Osteocyte (in vitro differentiated cells): ENCODE measurements at places on chromosomes 4 and X. TPM values are rescaled to one million over a fixed set of nuclear protein-coding genes. Genes with fewer than 3 reads are reported as not detected.

- no peaks in the 10 kb centered on the region for H3K27me3 ChIP-seq
- H3K4me1 ChIP-seq = peaks cover 13% of the 10 kb centered on the region
- no peak overlapping the region for H3K27ac ChIP-seq
- no peaks in the 10 kb centered on the region for H3K36me3 ChIP-seq
- DNase-seq = no peak
These were observed 312.8 kb downstream of the TENM3 start for GRCh38 chr4:182555997-182556418.

ABCG2 gene
- 0.24 TPM in 1 of 2 replicates, not detected in the other for total RNA-seq

- peaks cover 17% of the 10 kb centered on the region for H3K4me1 ChIP-seq
- H3K36me3 ChIP-seq = no peaks in the 10 kb centered on the region
- H3K4me3 ChIP-seq = no peak overlapping the region
- peaks cover 22% of the 10 kb centered on the region for H3K27me3 ChIP-seq
These were observed 9.1 kb downstream of the ZFYVE28 start for GRCh38 chr4:2409381-2409783.

DNA sequence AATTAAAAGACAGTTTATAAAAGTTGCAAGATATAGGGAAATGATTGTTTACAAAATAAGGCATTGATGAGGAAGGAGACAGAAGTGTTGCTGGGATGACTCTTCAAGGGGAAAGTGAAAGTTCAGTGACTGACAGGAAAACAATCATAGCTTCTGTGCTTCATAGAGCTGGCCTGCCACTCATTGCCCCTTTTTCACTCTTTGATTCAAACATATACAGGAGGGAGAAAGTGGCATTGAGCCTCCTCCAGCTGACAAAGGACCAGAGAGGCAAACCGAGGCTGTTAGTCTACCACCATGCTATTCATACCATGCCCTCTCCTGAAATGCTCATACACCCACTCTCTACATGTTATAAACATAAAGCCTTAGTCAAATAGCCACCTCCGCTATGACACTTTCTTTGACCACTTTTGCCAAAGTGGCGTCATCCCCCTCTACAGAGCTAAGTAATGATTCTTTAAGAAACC lies 79.2 kb upstream of the ATOH1 start:
- no peaks in the 10 kb centered on the region for H3K36me3 ChIP-seq
- no peak overlapping the region for H3K4me3 ChIP-seq
- H3K27ac ChIP-seq = no peak overlapping the region
- no peak for DNase-seq

ARX gene
- not detected in 2 replicates for total RNA-seq

- no peaks in the 10 kb centered on the region for H3K27me3 ChIP-seq
- no peaks in the 10 kb centered on the region for H3K4me1 ChIP-seq
- no peak overlapping the region for H3K27ac ChIP-seq
- no peaks in the 10 kb centered on the region for H3K36me3 ChIP-seq
- H3K4me3 ChIP-seq = no peak overlapping the region
These were observed 547.5 kb downstream of the SMARCA1 start for GRCh38 chrX:128975745-128976144.
